NCI-H226 (cell line): ENCODE measurements at places on chromosomes 3 and 15.

GRCh38 chr15:34355241-34355640 lies 11.8 kb downstream of the LPCAT4 start:
- no peak for DNase-seq

GRCh38 chr3:184949251-184949965 lies 137.4 kb downstream of the VPS8 start:
- no peak for DNase-seq

DNA sequence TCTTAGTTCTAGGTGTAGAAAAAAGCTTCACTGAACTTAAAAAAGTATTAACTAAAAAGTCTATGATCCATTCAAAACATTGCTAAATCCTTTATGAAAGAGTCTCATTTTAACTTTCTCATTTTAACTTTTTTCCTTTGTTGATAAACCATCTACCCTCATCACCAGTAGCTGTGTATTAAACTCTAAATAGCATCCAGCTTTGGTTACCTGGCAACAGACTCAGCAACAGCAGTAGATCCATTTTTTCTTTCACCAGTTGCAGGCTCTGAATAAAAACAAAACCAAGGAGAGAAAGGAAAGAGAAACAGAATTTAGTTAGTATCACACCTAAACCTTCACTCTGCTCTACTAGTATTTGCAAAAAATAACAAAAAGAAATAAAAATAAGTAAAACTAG lies 51.6 kb downstream of the TP53BP1 start:
- DNase-seq = no peak

DNA sequence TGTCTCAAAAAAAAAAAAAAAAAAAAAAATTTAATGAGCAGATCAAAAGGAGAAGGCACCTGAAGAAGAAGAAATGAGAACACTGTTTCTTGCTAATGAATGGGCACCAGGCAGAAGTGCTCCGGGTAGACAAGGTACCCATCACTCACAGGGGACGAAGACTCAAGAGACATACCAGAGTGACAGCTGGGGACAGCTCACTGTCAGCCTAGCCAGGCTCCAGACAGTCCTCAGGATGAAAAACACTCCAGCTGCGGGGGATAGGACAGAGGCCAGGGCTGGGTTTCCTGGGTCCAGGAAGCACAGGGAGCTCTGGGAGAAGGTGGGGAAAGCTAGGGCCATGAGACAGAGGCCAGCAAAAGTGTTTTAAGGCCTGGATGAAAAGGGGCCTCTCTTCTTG lies 48.5 kb upstream of the PARL start:
- no peak for DNase-seq

GRCh38 chr15:101037090-101037830 lies 118.1 kb downstream of the LRRK1 start:
- no peak for DNase-seq

DNA sequence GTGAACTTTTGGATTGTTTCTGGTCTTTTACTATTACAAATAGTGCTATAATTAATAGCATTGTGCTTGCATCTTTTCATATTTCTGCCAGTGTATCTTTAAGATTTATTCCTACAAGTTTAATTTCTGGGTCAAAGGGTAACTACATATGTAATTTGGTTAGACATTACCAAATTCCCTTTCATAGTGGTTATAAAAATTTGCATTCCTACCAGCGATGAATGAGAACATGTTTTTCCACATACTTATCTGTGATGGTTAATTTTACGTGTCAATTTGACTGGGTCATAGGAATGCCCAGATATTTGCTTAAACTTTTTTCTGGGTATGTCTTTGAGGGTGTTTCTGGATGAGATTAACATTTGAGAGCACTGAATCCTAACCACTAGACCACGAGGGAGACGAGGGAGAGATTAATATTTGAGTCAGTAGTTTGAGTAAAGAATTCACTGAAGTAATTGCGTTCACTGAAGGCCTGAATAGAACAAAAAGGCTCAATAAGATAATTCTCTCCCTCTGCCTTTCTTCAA lies 132.3 kb upstream of the NEO1 start:
- no peak for DNase-seq

GRCh38 chr3:39519554-39520288 lies 52.2 kb downstream of the MOBP start:
- no peak for DNase-seq

DNA sequence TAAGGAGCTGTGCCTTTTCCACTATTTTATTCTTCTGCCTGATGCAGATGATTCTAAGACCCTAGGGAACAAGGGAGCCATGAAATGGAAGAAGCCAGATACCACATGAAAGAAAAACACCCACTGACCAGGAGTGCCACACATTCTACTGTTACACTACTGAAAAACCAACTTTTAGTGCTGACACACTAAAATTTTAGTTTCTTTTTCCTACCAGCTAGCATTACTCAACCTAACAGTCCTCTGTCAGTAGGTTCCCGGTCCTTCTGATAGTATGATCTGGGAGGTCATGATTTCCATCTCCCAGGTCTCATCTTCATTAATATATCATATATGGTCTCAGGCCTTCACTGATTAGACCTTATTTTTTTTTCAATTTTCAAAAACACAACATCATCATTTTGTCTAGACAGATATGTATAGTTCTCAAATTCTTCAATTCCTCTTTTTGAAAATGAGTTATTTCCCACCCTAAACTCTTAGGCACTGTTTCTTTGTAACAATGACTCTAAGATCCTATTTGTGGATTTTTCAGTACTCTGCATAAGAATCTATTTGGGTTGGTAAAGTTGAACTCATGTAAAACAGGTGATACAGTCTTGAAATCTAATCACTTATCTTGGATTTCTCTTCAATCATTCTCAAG lies 321.8 kb downstream of the CTNNB1 start:
- no peak for DNase-seq

GRCh38 chr3:151864423-151865101 lies 8.9 kb upstream of the SUCNR1 start:
- DNase-seq = peak; percentile 78

- DNase-seq = peak; percentile 35
Observed at GRCh38 chr15:48718646-48719045, 73.1 kb upstream of the FBN1 start.

DNA sequence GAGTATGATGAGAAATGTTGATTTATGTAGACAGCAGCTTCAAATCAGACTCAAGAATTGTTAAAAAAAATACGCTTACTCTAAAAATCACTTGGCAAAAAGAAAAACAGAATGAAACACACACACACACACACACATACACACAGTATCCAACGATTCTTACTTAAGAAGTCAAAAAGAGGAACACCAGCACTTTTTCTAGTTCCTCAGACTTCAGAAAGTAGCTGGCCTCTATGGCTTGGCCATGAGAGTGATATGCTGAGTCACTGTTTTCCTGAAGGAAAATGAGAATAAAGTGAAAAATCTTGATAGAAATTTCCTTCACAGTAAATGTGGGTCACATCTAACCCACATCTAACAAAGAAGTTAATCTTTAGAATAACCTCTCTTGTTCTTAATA lies 22.1 kb downstream of the CNTN3 start:
- no peak for DNase-seq

GRCh38 chr15:66682246-66682645 lies 19.8 kb upstream of the SMAD6 start:
- no peak for DNase-seq

GRCh38 chr3:69423463-69424155 lies 37.7 kb upstream of the FRMD4B start:
- DNase-seq = no peak

DNA sequence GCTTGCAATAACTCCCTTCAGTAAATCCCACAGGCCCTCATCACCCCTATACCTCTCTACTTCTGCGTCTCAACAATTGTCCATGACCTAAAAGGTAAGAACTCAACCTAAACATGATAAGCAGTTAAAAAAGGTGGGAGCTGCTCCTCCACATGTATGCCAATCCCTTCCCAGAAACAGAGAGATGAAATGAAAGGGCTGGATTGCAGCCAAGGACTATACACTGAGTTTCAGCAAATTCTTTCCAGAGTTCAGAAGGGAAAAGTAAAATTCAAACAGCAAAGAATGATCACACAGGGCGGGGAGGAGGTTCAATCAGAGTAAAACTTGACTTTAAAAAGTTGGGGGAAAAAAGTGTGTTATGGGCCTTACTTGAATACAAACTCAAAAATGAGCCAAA lies 27.5 kb downstream of the PLOD2 start:
- peak; percentile 55 for DNase-seq

DNA sequence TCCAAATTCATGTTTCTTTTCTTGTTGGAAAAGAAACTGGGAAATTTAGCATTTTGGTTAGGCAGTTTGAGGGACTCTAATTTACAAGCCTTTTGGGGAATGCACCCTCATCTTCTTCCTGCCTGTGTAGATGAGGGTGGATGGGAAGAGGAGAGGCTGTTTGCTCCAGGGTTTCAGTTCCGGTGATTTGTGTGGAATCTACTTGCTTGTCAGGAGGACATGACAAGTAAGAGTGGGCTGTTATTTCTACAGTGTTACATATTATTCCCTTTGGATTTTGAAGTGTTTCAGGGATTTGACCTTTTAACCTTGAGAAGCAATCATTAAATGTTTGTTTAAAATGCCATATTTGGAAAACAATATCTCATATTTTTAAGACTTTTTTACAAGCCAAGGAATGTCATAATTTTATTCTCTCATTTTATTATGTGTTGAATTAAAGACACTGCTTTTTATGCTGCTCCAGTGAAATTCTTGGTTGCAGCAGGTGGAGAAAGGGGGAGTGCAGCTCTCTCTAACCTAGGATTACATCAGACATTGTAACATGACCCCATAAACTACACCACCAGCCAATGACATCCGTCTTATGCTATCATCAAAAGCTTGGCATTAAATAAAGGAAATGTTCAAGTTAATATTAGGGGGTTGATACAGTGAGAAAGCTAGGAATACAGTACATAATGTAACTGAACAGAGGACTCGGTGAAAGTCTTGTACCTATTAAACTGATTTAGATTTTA lies 30.2 kb downstream of the PLAAT1 start:
- DNase-seq = no peak

DNA sequence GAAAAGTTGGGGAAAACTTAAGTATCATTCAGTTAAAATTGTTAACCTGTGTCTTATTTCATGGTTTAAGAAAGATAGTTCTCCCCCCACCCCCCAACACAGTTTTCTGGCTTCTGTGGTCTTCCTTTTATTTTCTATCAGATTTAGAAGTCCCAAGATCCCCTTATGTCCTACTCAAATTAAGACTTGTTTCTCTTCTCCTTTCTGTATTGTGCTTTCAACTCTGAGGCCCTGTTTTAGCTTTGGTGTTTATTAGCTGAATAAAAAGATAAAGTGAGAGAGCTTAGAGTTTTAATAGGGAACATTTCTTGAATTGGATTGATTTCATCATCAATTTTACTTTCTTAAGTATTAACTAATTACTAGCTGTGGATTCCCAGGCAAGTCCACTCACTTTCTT lies 62.6 kb downstream of the AKAP13 start:
- DNase-seq = no peak

DNA sequence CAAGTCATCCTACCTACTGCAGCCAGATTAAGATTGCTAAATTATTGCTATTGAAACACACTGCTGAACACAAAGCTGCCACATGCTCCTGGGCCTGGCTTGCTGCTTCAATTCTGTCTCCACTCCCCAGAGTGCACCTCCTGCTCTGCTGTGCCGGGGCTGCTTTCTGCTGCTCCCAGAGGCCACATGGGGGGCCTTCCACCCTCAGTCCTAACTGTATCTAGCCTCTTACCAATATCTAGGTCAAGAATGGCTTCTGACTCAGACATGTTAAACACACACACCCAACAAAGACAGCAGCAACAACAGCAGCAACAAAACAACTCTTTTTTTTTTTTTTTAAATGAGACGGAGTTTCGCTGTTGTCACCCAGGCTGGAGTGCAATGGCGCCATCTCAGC lies 33.0 kb downstream of the MYZAP start:
- DNase-seq = no peak

DNA sequence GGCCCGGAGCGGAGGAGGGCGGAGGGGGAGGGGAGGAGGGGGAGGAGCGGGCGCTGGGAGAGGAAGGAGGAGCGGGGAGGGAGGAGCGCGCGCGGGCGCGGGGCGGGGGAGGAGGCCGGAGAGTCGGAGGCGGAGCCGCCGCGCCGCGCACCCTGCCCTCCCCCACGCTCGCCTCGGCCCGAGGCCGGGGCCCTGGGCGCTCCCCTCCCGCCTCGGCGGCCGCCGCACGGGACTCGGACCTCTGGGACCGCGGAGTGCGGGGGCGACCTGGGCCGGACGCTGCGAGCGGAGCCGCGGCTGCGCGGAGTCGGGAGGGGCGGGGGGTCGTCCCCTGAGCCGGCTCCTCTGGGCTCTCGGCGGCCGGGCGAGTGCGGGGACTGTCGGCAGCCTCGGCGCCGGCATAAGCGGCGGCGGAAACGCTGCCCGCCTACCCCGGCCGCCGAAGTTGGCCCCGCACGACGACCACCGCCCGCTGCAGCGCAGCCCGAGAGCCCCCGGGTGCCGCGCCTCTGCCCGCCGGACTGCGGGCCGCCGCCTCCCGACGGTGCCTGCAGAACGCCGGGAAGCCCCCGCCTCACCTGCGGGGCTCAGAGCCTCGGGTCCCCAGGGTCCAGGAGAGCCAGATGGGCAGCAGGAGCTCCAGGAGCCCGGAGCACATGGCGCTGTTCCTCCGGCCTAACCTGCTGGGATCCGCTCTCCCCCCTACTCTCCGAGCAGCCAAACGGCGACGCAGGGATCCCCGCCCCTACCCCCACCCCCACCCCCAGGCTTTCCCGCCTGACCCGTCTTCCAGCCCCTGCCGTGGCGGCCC lies 406 bp upstream of the GABRB3 start:
- DNase-seq = no peak

DNA sequence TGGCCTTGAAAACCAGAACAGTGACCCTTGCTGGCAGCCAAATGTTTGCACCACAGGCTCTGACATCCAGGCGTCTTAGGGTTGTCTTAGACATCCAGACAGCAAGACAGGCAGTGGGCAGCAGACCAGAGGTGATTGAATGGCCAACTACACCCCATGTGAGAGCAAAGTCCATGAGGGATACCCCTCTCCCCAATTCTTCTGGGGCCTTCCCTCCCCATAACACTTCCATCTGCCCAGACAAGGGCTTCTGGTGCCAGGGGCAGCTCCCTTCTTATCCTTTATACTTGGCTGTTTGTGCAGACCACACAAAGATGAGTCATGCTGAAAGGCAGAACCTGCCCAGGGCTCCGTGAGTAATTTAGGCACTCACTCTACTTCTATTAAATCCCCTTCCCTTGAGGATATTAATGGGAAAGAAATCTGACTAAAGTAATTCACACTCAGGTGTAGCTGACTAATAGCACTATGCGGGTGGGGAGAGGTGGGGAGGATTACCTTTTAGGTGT lies 257.9 kb downstream of the UACA start:
- DNase-seq = peak; percentile 98

- no peak for DNase-seq
Observed at GRCh38 chr3:182516597-182517336, 276.5 kb upstream of the ATP11B start.

GRCh38 chr15:64379216-64379960 lies 1.9 kb downstream of the PCLAF start:
- DNase-seq = no peak

DNA sequence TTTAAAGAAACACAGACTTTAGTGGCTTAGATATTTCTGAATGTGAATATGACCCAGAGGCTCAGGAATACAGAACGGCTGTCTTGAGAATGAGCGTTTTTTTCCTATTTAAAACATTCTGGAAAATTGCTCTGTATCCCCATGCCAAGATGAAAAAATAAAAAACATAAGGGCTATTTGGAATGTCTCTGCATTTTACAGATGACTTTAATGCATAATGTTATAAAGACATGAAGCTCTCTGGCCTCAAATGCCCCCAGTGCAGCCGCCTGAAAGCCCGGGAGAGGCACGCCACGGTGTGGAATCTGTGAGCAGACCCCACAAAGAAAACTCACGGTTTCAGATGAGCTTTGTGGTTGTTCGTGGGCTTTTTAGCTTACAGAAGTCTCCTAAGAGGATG lies 322.5 kb upstream of the ICE2 start:
- no peak for DNase-seq

- DNase-seq = no peak
Observed at GRCh38 chr15:47736143-47736786, 19.0 kb downstream of the SEMA6D start.
